Activated T-cell treated with anti-CD3 and anti-CD28 coated beads, Interleukin-2, amount 50 U/mL, for 48 hours (primary cell): ENCODE measurements at places on chromosomes 6 and 20.

GRCh38 chr6:168584671-168585070 lies 143.7 kb downstream of the SMOC2 start:
- no peak for DNase-seq

DNA sequence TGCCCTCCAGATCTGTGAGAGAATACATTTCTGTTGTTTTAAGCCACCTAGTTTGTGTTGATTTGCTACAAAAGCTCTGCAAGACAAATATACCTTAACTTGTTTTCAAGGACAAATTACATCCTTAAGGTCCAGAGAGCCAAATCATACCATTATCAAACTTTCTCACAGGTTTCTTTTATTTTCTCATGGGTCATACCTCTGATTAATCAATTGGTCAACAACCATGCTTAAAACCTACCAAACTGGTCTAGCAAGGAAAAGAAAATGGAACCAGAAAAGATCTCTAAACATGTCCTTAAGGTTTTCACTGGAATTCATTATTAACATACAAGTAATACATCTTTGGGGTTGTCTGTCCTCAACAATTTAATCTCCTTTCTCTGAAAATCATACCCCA lies 535.0 kb downstream of the CD83 start:
- DNase-seq = no peak

GRCh38 chr6:143074101-143074500 lies 13.4 kb downstream of the AIG1 start:
- DNase-seq = no peak

DNA sequence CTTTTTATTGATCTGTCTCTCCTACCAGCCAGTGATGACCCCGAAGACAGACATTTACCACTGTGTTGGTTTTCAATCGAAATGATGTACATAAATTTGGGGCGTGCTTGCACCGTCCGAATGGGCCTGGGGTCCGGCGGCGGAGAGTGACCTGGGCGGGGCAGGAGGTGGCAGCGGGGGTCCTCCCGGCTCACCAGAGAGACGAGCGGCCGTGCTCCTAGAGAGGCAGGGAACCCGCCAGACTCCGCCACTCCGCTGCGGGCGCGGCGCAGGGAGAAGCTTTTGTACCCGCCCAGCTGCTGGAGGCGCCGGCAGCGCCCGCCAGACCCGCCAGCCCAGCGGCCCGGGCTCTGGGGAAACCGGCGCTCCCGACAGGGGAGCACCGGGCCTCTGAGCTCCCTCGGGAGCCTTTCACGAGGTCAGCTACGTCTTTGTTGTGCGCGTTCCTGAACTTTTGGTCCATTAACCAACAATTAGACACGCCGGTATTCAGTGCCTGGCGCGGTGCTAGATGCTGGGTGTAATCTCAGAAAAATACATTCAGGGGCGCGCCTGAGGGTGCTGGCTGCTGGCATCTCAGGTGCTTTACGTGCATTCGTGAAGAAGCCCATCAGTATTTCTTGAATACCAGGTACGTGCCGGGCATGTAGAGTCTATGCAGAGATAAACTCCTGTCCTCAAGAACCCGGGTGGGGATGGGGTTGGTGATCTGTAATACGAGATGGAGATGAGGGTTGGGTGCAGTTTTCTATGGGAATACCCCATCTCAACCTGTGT lies at the start of gene PGBD1:
TSS of gene PGBD1 (plus strand) at position 285 of the 777 bp plus-strand sequence. CDS start 2,242 bp downstream, outside the sequence.
- peak; percentile 73 for DNase-seq

- DNase-seq = no peak
Observed at GRCh38 chr20:63212393-63212730, 3.6 kb downstream of the YTHDF1 start.

DNA sequence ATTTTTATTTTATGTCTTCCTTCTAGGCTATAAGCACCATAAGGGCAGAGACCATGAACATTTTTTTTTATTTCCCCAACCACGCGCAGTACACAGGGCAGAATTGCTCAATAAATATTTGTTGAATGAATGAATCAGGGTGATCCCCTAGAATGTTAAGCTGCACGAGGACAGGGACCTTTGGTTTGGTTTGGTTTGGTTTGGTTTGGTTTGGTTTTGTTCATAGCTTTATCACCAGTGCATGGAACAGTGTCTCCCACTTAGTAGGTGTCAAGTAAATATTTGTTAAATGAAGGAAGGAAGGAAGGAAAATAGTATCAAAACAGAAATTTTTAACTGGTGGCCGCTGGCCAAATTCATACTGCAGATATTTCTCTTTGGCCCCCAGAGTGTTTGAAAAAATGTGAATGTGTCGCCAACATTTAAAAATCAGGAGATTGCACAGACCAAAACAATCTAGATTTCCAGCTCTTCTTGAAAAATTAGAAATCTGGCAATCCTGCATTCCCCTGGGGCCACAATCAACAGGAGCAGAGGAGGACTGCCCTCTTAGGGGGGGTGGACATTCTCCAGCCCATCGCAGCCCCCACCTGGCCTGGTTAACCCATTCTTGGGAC lies 205.3 kb downstream of the EYA2 start:
- no peak for DNase-seq

GRCh38 chr6:155492061-155492735 lies 36.6 kb upstream of the NOX3 start:
- DNase-seq = no peak

DNA sequence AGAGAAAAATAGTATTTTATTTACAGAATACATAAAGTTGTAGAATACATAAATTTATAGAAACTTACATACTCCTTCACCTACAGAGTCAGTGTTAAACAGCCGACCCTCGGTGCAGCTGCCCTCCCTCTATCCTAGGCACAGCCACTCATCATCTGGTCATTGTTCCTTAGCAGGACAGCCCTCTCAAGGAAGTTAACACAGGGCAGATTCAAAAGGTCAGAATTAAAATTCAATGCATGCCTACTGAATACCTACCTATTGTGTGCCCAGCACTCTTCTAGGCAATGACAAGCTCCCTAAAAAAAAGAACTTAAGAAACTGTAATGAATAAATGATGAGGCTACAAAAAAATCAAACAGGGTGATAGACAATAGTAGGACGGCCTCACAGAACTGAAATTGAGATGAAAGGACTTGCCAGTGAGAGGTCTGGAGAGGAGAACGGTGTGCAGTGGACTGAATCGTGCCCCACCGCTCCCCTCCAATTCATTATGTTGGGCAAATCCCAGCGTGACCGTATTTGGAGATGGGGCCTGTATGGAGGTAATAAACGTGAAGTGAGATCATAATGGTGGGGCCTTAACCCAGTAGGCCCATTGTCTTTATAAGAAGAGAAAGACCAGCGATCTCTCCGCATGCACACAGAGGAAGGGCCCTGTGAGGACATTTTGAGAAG lies 326.0 kb downstream of the PACRG start:
- no peak for DNase-seq

DNA sequence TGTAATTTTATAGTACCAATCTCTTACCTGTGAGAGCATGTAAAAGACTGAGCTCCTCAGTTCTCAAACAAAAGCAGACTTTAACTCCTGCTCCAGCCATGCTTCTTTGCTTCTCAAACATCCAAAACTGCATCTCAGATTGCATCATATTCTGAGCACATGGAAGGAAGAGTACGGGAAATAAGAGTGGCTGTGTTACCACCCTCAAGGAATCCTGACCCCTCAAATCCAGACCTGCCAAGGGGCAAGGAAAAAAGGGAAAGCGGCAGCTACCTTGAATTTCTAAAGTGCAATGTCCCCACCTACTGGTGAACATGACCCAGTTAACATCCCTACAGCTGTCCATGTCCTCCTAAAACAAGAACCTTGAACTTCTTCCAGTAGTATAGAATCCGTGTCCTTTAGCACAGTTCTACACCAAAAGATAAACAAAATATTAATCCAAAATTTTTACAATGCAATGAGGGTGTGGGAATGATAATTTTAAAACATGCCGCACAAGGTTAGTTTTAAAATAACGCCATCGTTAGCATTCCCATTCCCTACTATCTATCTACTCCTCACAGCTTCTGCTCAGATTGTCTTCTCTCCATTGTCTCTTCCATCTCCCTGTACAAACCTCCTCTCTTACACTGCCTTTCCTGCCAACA lies 34.1 kb upstream of the HLA-DQB1 start:
- peak; percentile 30 for DNase-seq

DNA sequence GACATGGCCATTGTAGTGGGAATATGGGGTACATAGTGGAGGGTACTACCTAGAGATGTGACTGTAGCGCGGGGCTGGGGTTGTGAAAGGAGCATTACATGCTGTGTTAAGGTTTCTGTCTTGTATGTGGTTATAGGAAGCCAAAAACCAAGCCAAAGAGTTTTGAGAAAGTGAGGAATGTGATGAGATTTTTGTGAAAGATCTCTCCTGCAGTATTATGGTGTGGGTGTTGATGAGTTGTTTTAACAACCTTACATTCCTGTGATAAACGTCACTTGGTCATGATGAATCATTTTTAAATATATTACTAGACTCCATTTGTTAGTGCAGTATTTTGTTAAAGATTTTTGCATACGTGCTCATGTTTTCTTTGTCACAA lies 48.9 kb downstream of the ZFAND3 start:
- peak; percentile 38 for DNase-seq

DNA sequence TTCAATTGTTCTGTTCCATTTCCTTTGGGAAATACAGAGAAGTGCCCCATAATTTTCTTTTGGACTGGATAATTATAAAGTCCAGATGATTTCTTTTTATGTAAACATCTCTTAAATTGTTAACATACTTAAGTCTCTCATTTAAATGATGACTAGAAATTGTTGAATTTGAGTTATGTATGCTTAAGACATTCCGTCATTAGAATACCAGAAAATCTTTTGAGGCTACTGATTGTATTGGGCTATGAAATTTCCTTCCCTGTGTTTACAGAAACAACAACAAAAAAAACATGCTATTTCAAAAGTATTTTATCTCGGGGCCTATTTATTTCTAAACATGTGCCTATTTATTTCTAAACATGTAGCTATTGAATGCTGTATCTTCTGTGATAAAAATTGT lies 125.4 kb downstream of the SH3BGRL2 start:
- DNase-seq = no peak

- no peak for DNase-seq
Observed at GRCh38 chr6:98787961-98788360, 46.4 kb upstream of the POU3F2 start.

DNA sequence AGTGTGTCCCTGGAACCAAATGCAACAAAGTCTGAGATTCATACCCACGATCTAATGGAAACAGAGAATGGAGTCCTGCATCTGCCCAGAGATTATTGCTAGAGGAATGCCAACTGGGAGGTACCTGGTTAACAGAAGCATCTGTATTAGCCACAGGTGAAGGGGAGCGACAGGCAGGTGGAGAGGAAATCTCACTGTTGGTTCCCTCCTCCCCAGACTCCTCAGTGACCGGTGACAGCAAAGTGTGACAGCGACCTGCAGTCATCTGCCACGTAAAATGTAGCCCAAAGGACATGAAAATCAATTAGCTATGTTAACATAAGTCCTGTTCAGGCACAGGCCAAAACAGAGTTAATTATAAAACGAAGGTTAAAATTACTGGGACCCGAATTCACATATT lies 336.6 kb downstream of the SYNE1 start:
- no peak for DNase-seq

- no peak for DNase-seq
Observed at GRCh38 chr20:42530855-42531448, 658.8 kb downstream of the PTPRT start.

DNA sequence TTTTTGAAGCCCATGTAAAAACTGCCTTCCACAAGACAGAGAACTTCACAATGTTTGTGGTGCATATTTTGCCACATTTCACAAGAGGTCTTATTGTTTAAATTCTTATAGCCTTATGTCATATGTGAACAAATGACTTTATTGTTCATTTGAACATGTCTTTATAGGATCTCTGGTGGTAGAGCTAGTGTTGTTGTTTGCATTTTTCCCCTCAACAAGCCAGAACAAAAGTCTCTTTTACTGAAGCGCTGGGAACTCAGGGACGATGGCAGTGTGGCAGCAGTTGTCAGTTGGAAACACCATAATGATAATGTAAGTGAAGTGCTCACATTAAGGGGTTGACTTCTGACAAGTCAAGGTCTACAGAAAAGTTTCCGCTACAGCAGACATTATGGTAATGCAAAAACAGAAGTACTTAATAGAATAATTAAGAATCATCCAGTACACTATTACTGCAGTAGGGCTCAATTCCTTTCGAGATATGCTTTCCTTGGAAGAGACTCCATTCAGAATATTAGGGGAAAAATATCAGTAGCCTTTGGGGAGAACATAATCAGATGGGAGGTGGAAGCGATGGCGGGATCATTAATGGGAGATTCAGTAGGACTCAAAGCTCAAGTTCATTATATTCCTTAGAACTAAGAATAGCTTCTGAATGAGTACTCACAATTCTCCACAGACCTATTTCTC lies 180.0 kb downstream of the GJA10 start:
- DNase-seq = no peak
